ENCODE measurements at places on chromosomes 16 and 17.

GRCh38 chr17:1032391-1032790 is 35.5 kb downstream of the TIMM22 start:
- no peak for DNase-seq

GRCh38 chr16:8713635-8714172 is 39.3 kb downstream of the ABAT start:
- DNase-seq = no peak

DNA sequence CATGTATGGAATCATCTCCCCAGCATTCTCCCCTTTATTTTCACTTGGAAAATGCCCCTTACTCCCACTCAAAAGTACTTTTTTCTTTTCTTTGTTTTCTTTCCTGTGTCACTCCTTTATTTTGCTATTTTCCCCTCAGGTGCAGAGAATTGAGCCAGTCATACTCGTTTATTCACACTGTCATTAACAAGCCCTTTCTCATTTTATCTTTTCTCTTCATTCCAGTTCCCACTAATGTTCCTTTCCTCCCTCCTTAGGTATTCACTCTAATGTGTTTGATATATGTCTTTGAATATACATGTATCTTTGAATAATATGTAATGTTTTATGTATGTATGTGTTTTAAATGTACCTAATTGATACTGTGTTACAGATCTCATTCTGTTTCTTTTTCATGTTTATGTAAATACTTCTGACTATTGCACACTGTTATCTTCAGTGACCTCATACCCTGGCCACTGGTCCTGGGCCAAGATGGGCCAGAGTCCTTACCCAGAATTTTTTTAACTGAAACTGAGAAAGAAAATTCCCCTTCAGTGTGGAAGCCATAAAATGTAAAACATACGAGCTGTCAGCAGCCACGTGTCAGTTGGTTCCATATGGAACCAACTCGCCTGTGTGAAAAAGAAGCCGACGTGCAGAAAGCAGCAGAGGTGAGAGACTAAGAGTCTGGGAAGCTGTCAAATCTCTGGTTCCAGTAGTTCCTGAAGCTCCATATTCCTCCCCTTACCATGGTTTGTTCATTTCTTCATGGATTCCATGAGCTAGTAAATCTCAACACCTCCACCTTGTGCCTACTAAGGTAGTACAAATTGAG is 5.8 kb downstream of the SRR start:
- no peak for DNase-seq

DNA sequence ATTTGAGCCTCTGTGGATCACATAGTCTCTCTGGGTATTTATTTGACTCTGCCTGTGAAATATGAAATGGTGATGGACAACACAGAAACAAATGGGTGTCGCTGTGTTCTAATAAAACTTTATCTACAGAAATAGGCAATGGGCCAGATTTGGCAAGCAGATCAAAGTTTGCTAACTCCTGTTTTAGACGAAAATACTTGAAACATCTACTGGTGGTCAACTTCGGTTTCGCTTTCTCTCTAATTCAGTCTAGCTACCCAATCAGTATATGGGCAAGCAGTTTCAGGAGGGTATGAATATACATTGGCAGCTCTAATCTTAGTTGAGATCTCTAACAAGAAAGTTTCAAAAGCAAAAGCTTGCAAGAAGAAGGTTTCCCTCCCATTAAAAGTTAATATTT is 60.1 kb upstream of the DYNLRB2 start:
- no peak for DNase-seq

DNA sequence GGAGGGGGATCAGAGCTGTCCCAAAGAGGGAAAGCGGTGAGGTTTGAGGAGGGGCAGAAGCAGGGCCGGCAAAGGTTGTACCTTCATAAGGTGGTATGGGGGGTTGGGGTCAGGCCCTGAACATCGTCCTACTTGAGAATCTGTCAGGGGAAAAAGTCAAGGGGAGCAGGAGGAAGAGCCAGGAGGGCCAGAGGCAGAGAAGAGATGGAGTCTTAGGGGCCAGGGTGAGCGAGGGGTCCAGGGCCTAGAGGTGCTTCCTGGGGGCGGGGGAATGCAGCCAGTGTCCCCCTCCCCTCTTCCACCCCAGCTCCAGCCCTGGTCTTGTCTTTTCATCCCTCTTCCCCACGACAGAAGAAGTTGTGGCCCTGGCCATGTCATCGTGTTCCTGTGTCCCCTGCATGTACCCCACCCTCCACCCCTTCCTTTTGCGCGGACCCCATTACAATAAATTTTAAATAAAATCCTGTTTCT is 1.3 kb upstream of the PRRT2 start:
- no peak for DNase-seq
